HT-29 (cell line): ENCODE measurements at places on chromosomes 7 and 10. TPM values are rescaled to one million over a fixed set of nuclear protein-coding genes. Genes with fewer than 3 reads are reported as not detected.

The INHBA gene
- total RNA-seq, result not detected in 2 replicates

The NUTM2B gene
- total RNA-seq, result 0.41 and 0.63 TPM in 2 replicates

The CYP26C1 gene
- 0.18 and 0.23 TPM in 2 replicates for total RNA-seq

GRCh38 chr7:22983257-22983855 lies 30.6 kb downstream of the HYCC1 start:
- no peak for DNase-seq
